ENCODE measurements at places on chromosomes 5 and 9. TPM values are rescaled to one million over a fixed set of nuclear protein-coding genes. Genes with fewer than 3 reads are reported as not detected.

ARL14EPL gene
- total RNA-seq: 0.32 TPM

VDAC1 gene
- 201 TPM for total RNA-seq

ACTBL2 gene
- total RNA-seq: not detected

DIRAS2 gene
- 0.12 TPM for total RNA-seq

SLC28A3 gene
- 0.49 TPM for total RNA-seq

FSTL4 gene
- total RNA-seq: not detected

IFNK gene
- not detected for total RNA-seq

SPINK13 gene
- total RNA-seq: not detected

Measured in hair follicle dermal papilla cell (primary cell).